C1 segment of cervical spinal cord (tissue), 14 donors: ENCODE measurements at places on chromosomes 2 and 18.

- no peak for DNase-seq
These were observed 19.9 kb upstream of the BCL2L11 start for GRCh38 chr2:111100765-111101162.

DNA sequence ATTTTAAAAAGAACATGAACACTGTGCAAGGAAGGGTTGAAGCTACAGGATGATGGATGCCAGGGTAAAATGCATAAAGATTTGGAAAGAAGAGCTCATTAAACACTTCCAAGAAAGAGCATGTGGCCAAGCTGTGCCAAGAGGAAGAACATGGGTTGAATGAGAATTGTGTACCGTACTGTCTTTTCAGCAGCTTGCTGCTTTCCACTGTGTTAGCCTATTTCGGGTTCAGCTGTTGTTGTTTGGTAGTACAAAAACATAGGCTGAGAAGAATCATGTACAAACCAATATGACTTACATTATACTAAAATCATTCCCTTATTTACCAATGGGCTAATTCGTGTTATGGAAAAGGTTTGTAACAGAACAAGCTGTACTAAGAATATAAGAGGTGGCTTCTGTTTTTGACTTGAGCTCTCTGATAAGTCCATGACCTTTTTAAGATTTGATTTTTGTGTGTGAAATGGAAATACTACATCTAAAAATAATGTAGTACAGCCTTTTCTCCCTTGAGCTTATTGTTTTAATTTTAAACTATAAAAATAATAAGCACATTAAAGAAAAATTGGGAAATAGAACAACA lies 188.3 kb upstream of the STON1 start:
- peak; percentile 28 for DNase-seq

DNA sequence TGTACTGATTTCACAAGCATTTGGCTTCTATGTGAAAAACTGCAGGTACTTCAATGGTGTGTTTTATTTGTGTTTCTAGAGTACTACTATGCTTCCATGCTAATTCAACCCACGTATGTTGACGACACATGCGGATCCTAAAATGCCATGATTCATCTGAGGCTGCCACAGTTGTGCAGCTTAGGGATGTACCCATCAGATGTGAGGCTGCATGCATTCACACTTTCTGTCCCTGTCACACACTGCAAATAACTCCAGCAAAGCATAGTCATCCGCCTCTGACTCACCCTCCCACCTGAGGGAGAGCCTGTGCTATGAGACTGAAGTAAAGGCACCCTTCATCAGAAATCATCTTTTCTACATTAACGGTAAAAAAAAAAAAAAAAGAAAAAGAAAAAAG lies 22.1 kb upstream of the SERTAD2 start:
- no peak for DNase-seq

GRCh38 chr18:43079422-43079821 lies 36.1 kb downstream of the RIT2 start:
- DNase-seq = no peak

DNA sequence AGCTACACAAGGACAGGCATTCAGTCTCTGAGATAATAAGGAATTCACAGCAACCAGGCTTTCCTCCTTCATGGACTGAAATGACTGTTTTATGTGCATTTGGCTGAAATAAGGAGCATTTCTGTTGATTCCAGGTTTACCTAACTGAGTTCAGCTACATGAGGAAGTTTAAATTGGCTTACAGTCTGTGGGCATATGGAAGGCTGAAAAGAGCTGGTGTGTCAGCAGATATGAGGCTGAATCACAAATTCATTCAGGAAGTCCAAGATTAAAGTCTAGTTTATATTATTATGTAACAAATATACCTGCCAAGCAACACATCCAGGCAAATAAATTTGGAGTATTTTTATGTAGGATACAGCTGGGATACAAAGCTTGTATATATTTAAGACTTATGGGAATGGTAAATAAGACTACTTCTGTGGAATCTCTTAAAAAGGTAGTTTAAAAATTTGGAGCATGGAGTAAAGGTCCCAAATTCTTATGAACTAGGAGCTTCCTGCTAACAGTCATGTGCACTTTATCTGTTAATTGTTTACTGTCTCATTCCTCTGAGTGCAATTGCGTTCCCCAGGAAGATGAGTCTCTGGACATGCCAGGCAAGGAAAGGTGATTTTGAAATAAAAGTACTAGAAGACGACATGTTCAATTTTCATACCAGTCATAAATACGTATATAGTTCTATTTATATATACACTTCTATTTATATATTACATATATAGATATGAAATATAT lies 53.0 kb downstream of the ZC3H8 start:
- DNase-seq = no peak

- peak; percentile 72 for DNase-seq
These were observed 629 bp downstream of the NRBP1 start for GRCh38 chr2:27428978-27429541.

DNA sequence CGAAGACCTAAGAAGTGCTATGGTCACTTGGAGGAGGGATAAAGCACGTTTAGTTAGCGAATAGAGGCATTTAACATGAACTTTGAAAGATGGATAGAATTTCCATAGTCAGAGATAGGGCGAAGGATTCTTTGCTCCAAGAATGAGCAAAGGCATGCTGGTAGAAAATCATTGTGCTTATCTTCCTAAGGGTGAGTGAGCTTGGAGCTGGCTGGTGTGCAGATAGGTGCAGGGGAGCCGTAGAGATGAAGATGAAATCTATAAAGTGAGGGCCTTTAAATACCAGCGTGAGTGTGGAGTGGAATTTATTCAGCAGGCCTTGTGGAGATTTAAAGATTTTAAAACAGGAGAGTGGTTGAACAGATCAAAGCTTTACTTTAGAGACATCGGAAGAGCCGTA lies 1.6 kb downstream of the HRH4 start:
- no peak for DNase-seq

DNA sequence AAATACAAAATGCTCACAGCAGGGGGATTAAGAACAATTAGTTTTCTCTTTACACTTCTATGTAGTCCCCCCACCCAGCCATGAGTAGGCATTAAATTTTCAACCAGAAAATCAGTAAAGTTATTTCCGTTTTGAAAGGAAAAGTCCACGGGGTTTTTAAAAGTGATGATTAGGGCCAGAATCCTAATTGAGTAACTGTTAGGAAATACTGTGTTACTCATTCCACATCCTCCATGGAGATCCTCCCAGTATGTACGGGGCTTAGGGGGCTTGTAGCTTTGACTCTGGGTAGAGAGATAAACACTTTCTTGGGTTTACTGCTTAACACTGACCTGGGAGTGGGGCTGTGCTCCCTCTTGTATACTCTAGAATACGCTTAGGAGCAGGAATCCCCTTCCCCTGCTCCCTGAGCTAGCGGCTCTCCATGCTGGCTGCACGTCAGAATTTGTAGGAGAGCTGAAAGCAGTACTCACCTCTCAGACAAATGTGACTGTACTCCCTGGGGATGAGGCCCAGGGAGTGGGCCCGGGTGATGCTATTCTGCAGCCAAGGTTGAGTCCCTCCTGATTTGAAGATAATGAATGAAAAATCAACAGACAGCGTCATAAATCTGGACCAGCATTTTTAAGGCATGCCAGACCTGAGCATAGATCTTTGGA lies 100.5 kb downstream of the SLC4A3 start:
- no peak for DNase-seq

DNA sequence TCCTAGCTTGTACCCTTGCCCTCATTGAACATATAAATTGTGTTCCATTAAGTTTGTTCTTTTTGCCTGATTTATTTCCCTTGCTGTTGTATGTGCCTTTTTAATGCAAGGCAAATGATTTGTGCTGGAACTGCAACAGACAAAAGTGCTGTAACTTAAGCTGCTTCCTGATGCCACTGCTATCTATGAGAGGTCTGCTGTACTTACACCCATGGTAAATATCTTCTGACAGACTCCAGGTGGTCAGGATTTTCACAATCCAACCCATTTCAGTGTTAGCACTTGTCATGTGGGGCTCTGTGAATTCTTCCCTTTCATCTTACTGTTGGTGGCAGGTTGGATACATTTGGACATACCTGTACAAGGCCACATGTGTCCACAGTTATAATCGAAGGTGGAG lies 63.5 kb downstream of the ARHGAP15 start:
- no peak for DNase-seq

GRCh38 chr2:11790228-11790627 lies 43.8 kb downstream of the LPIN1 start:
- DNase-seq = no peak

DNA sequence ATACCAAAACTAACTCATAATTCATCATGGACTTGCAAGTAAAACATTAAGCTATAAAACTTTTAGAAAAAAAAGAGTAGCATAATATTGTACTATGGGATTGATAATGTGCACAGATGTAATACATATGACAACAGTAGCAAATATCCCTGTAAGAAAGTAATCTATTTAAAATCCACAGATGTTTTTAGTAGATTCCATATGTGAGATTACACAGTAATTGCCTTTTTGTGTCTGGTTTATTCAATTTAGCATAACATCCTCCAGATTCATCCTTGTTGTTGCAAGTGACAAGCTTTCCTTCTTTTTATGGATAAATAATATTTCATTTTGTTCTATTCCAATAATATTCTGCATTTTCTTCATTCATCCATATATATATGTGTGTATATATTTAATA lies 278.2 kb upstream of the LRRTM4 start:
- DNase-seq = no peak

- DNase-seq = no peak
These were observed 7.1 kb downstream of the ADAM17 start for GRCh38 chr2:9548506-9548905.

- DNase-seq = no peak
These were observed 20.9 kb upstream of the CFAP36 start for GRCh38 chr2:55498582-55498981.

DNA sequence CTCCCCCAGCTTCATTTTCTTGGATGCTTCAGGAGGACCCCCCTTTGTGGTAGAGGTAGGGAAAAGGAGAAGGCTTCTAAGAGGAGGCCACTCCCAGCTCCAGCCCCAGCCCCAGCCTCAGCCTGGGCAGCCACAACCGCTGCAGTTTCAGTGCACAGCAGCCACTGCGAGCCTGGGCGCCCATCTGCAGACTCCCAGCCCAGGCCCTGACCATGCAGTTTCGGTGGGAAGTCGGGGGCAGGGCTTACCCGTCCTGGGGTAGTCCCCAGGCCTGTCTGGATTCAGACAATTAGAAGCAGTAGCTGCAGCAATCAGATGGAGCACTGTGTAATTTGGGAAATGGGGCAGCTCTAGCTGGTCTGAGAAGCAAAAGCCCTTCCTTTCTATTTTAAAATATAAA lies 28.6 kb downstream of the ITM2C start:
- peak; percentile 37 for DNase-seq

DNA sequence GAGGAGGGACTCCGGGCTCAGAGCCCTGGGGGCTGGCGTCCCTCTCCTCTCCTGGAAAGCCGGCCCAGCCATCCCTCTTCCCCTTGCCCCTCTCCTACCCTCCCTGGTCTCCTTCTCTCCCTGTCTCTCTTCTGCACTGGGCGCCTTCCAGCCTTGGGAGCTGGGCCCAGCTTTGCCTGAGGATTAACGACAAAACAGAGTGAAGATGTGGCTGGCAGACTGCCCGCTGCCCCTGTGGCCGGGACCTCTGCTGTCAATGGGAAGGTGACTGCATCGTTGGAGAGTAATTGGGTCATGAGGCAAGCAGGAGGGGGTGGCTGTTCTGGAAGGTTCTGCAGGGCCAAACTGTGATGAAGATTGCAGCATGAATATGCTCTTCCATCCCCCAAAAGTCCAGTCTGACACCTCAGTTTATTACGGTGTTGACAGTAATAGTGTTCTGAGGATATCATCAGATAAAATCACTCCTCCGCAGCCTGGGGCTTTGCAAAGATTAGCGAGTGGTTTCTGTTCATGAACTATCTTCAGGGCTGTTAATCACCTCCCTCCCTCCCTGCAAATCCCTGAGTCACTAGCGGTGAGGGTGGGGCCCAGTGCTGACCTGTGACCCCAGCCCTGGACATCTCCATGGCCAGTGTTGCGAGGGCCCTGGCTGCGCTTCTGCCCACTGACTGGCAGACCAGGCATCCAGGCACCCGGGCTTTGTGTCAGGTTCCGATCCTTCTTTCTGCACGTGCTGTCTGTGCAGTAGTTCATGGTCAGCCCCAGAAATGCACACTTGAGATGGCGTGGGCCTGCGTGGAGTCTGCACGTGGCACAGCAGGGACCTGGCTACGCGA lies 23.0 kb downstream of the RTP5 start:
- no peak for DNase-seq

DNA sequence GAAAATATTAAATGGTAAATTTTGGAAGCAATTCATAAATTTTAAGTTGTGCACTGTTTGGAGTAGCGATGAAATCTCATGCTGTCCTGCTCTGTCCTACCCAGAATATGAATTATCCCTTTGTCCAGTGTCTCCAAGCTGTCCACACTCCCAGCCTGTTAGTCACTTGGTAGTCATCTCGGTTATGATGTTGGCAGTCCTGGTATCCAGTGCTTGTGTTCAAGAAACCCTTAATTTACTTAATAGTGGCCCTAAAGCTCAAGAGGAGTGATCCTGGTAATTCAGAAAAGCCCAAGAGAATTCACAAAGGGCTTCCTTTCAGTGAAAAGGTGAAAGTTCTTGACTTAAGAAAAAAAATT lies 71.8 kb upstream of the STAM2 start:
- DNase-seq = no peak

DNA sequence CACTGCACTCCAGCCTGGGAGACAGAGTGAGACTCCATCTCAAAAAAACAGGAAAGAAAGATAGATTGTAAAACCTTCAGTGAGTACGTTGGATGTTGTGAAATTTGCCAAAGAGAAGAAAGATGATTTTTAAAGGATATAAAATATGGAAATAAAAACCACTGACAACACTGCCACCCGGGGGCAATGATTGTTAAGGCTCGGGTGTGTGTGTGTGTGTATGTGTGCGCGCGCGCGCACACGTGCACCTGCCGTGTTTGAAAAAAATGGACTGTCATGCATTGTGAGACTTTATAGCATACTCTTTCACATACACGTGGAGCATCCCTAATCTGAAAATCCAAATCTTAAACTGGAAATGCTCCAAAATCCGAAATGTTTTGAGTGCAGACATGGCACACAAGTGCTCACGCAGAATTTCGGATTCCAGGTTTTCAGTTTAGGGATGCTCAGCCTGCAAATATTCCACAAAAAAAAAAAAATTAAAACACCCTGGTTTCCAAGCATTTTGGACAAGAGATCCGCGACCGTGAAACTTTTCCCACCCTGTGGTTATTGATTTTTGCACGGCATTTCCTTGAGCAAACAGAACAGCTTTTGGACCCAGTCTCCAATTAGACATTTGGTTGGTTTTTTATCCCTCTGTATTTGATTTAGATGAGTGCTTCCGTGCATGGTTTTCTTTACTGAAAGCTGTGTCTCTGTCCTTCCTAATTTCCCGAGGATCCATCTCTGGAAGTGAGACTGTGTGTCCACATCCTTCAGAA lies 269.2 kb downstream of the AGAP1 start:
- no peak for DNase-seq

DNA sequence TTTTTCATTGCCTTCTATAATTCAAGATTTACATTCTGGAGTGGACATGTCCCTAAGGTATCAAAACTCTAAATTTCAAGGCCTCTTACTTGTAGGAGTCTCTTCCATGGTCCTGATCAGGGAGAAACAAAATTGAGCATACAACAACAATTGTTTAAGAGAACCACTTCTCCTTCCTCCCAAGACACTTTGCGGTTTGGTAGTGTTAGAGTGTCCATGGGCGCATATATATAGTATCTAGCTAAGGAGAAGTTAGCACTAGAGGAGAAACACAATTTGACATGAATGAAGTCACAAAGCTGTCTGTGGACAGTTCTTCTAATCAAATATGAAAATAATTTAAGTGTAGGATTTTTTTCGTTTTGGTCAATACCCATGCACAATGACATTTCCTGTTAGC lies 349.1 kb upstream of the MAP2 start:
- no peak for DNase-seq

- no peak for DNase-seq
These were observed 41.7 kb downstream of the KIAA2012 start for GRCh38 chr2:202114795-202115194.
